ENCODE measurements at places on chromosomes 1 and 21. TPM values are rescaled to one million over a fixed set of nuclear protein-coding genes. Genes with fewer than 3 reads are reported as not detected.

The PTPN14 gene
- total RNA-seq = 11.8 TPM

The PADI4 gene
- not detected for total RNA-seq

The ETV3L gene
- not detected for total RNA-seq

The NEK2 gene
- 9.3 TPM for total RNA-seq

The KIF17 gene
- total RNA-seq = 1.4 TPM

The AGL gene
- total RNA-seq = 17.9 TPM

- no peak for DNase-seq
These were observed 11.3 kb downstream of the TMEM63A start for GRCh38 chr1:225870911-225871310.

- DNase-seq = no peak
These were observed at the start of gene GBP6 for GRCh38 chr1:89363638-89364536. Gene GBP6, plus strand, starts transcription at chr1:89364059. Its CDS starts 4,493 bp downstream, at chr1:89368552.

DNA sequence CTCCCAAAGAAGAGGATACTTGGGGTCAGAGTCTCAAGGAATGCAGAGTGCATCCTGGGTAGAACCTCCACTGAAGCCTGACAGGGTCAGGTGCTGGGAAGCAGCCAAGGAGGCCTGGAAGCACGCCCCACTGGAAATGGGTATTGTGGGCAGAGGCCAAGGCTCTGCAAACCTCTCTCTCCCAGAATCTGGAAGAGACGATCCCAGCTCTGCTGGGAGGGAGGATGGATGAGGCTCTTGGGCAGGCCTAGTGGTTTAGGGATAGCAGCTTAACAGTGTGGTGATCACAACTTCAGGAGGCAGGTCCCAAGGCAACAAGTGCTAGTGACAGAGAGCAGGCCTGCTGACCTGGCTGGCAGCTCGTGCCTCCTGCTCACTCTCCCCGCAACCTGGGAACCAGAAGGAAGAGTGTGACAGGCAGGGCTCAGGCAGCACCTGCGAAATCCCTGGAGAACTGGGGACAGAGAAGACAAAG, 641.0 kb downstream of the PLPP3 start:
- no peak for DNase-seq

- DNase-seq = peak; percentile 81
These were observed at the start of gene PTGFRN for GRCh38 chr1:116909512-116910378. Gene PTGFRN, plus strand, starts transcription at chr1:116909916. Its CDS starts 288 bp downstream, at chr1:116910204.

- no peak for DNase-seq
These were observed 3.1 kb downstream of the TFAP2E start for GRCh38 chr1:35576061-35576765.

GRCh38 chr1:246039584-246039983, 467.5 kb downstream of the SMYD3 start:
- DNase-seq = no peak

DNA sequence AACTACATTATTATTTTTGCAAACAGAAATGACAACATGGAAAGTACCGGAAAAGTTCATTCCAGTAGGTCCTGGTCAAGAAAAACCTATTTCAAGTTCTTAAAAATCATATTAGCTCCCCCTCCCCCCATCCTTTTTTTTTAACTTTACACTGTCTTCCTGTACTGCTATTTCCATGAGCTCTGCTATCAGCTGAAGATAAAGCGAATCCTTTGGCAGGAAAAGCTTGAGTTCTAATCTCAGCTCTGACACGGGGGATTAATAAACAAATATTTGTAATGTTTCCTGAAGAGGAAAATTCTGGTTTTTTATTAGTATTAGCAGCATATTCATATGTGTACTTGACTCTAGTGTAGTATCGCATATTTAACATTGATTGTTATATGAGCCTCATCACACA, 190.7 kb upstream of the ESRRG start:
- DNase-seq = no peak

- DNase-seq = no peak
These were observed 17.4 kb upstream of the GJA9 start for GRCh38 chr1:38898653-38899230.

GRCh38 chr1:173049322-173049633, 1.5 kb downstream of the TNFSF18 start:
- DNase-seq = no peak

GRCh38 chr1:245046769-245047168, 108.0 kb upstream of the KIF26B start:
- DNase-seq = peak; percentile 22

DNA sequence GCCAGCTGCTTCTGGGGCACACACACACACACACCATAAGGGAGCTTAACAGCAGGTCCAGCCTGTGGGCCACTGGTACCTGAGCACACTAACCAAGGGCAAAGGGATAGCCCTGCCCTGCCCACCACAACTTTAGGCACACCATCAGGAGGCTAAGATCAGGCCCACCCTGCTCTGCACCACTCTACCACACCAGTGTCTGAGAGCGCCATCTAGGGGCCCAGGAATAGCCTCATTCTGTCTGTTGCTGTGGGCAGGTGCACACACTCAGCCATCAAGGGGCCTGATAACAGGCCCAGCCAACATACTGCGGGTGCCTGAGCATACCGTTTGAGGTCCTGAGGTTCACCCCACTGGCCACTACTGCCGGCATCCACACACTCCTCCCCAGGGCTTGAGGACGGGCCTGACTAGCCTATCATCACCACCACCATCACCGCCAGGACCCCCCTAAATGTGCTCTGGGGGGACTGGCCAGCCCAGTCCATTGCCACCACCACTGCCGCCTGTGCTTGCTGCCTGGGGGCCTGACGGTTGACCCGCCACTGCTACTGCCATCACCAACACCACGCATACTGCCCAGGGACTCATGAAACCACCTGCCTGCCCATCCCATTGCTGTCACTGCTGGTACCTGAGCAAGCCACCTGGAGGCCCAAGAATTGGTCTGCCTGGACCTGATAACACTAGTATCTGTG, 31.3 kb downstream of the NSL1 start:
- no peak for DNase-seq

GRCh38 chr1:193543259-193543658, 356.8 kb upstream of the B3GALT2 start:
- no peak for DNase-seq

GRCh38 chr21:44755227-44755626, 43.9 kb upstream of the TSPEAR start:
- DNase-seq = no peak

DNA sequence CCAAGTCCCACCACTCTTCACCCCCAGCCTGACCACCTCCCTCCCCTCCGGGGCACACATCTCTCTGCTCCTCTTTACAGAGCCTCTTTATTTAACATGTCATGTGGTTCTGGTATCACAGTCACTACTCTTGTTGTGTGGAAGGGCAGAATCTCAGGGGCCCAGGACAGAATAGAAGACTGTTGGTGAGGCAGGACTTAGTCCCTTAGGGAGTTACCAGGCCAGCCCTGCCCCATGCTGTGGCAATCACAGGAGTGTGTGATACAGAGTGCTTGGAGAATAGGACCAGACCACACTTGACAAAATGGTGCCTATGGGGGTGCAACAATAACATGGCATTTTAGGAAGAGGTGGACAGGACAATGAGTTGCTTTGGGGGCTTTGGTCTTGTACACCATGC, 43.0 kb upstream of the CRNN start:
- DNase-seq = no peak

All from colonic mucosa (tissue), 4 donors.